Activated T-cell treated with anti-CD3 and anti-CD28 coated beads, Interleukin-2, amount 50 U/mL, for 72 hours (primary cell): ENCODE measurements at places on chromosomes 7 and 10. TPM values are rescaled to one million over a fixed set of nuclear protein-coding genes. Genes with fewer than 3 reads are reported as not detected.

The TRA2A gene
- total RNA-seq, result 97.3 TPM

DNA sequence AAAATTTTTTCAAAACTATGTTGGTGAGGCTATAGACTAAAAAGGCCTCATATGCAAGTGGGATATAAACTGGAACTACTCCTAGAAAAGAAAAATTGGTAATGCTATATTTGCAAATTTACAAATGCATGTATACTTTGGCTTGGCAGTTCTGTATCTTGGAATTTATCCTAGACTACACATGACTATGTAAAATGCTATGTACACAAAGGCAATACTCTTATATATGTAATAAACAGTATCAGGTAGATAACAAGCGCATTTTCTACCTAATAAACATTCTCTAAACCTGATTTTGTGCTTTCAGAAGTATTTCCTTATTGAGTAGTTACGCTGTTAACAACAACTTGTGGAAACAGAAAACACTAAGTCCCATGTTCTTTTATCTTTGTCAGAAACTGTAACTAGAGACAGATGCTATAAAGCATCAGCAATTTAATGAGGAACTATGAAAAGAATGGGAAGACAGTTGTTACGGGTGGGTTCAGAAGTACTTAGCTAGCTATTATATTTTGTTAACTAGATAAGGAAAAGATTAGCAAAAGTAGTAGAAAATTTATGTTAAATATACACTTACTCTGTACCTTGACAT is 107.8 kb downstream of the ARHGAP12 start:
- H3K4me3 ChIP-seq, result no peak overlapping the region
- no peaks in the 10 kb centered on the region for H3K36me3 ChIP-seq
- no peaks in the 10 kb centered on the region for H3K4me1 ChIP-seq
- no peak overlapping the region for H3K27ac ChIP-seq
- DNase-seq, result no peak

- peaks cover 5% of the 10 kb centered on the region for H3K36me3 ChIP-seq
- no peak overlapping the region for H3K4me3 ChIP-seq
- H3K27ac ChIP-seq, result no peak overlapping the region
- H3K4me1 ChIP-seq, result peaks cover 48% of the 10 kb centered on the region
- DNase-seq, result no peak
- H3K27me3 ChIP-seq, result no peaks in the 10 kb centered on the region
Observed at GRCh38 chr7:135936497-135937217, 40.5 kb downstream of the MTPN start.

DNA sequence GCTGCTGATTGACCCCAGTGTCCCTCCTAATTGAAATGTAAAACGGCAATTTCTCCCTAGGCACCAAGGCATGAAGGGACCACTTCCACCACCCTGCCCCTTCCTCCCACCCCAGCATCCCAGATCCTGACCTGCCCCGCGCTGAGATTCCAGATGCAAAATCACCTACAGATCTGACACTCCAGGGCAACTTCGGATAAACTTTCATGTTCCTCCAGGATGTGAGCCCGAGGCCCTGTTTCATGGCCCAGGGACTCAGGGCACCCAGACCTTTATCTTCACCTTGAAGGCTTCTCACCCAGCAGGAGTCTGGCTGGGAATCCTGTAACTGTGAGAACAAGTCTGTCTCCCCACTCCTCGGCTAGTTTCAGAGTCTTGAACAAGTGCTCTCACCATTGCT is 361.8 kb downstream of the PLXNA4 start:
- no peaks in the 10 kb centered on the region for H3K4me1 ChIP-seq
- no peak for DNase-seq
- no peaks in the 10 kb centered on the region for H3K36me3 ChIP-seq
- H3K4me3 ChIP-seq, result no peak overlapping the region
- H3K27me3 ChIP-seq, result no peaks in the 10 kb centered on the region

The TRIM73 gene
- total RNA-seq, result 12.1 TPM

The GALNT17 gene
- total RNA-seq, result not detected

DNA sequence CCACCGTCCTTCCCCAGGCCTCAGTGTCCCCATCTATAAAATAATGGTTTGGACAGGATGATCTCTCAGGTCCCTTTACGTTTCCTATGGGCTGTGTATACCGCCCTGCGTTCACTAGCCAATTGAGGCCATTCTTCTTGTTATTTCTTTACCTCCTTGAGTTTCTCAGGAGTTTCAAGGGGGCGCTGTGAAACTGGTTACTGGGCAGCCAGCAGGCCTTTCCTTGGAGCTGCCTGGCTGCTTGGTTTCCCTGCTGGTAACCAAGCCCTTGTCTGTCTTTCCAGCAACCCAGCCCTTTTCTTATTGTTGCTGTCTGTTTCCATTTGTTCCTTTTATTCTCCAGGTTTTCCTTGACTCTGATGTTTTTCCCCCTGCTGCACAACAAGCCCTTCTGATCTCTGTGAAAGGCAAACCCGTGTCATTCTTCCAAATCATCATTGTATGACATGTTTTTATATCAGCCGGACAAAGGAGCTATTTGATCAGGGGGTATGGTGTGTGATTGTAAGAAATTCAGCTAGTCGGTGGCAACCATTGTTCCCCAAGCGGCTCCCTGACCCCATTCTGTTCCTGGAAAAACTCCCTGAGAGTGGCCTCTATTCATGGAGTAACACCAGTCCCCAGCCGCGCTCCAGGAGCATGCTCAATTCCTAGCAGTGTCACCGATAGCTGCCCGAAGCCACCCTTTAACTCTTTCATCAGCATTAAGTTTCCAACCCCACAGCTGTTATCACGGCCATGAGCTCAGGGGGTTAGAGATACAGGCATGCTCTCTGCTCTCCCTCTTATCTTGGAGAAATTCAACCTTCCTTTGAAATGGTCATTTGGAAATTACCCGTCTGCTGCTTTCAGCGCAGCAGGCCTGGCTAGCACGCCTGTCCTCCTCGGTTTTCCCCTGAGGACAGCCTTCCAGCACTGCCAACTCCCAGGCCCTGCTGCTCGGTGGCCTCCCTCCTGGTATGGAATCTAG is 26.6 kb downstream of the FGF8 start:
- H3K36me3 ChIP-seq, result no peaks in the 10 kb centered on the region
- no peaks in the 10 kb centered on the region for H3K4me1 ChIP-seq

The RAMP3 gene
- 0.50 TPM for total RNA-seq

DNA sequence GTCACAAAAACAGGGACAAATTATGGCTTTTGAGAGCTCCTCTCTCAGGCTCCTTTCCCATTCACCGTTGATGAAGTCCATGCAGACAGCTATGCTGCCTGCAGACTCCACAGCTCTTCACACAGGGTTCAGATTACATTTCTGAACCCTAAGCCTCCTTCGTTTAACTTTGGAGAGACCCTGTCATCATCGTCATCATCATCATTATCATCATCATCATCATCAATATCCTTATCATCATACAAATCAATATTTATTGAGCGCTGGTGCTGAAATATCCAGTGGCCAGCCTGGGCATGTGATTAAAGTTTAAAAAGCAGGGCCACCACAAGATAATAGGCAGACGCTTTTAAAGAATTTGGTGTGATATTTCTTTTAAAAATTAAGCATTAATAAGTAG is 66.6 kb downstream of the FRMPD2 start:
- peaks cover 14% of the 10 kb centered on the region for H3K4me1 ChIP-seq
- no peak for DNase-seq
- H3K4me3 ChIP-seq, result no peak overlapping the region
- H3K36me3 ChIP-seq, result no peaks in the 10 kb centered on the region
- no peak overlapping the region for H3K27ac ChIP-seq
- peaks cover 5% of the 10 kb centered on the region for H3K27me3 ChIP-seq

GRCh38 chr10:116536810-116537209 is 8.9 kb upstream of the PNLIP start:
- no peak for DNase-seq
- peaks cover 7% of the 10 kb centered on the region for H3K36me3 ChIP-seq
- peaks cover 6% of the 10 kb centered on the region for H3K27me3 ChIP-seq
- no peak overlapping the region for H3K27ac ChIP-seq
- no peak overlapping the region for H3K4me3 ChIP-seq
- no peaks in the 10 kb centered on the region for H3K4me1 ChIP-seq

DNA sequence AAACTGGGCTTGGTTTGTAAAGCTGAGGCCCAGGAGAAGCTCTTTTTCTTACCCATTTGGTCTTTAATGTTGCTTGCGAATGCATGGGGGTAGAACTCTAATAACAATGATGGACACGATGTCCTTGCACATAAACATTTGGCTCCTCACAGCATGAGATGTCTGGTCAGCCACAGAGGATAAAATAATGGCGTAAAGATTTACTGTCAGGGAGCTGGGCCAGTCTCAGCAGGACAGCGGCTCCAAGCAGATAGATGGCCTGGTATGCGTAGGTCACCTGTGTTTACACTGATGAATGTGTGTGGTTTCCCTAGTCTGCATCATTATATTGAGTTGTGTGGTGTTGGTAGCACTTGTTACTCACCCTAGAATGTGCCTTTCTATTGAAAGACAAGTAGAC is 537.4 kb downstream of the CNTNAP2 start:
- H3K4me3 ChIP-seq, result no peak overlapping the region
- DNase-seq, result no peak
- H3K27me3 ChIP-seq, result no peaks in the 10 kb centered on the region

DNA sequence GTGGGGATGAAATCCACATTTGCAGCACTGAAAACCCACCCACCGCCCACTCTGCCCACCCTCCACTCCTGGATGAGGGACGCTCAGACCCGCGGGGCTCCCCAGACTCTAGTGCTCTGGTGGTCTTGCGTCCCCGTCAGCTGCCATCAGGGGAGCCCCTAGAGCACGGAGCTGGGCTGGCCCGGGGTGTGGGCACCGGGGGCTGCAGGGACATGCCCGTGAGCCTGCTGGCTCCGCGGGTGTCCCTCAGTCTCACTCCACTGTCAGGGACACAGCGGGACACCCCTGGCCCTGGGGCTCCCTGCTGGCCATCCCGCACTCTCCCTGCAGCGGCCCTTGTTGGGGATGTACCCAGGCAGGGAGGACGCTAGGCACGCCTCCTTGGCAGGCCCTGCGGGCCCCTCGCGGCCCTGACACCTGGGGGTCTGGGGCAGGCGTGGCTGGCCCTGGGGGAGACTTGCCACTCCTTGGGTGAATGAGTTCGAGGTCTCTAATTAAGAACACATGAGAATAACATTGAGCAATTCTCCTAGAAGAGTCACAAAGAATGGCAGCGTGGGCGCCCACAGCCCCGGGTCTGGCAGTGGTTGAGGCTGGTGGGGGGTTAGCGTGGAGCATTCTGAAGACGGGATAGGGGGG is 64.2 kb downstream of the CFAP46 start:
- no peaks in the 10 kb centered on the region for H3K36me3 ChIP-seq
- H3K27ac ChIP-seq, result no peak overlapping the region
- peaks cover 20% of the 10 kb centered on the region for H3K27me3 ChIP-seq
- no peak overlapping the region for H3K4me3 ChIP-seq

DNA sequence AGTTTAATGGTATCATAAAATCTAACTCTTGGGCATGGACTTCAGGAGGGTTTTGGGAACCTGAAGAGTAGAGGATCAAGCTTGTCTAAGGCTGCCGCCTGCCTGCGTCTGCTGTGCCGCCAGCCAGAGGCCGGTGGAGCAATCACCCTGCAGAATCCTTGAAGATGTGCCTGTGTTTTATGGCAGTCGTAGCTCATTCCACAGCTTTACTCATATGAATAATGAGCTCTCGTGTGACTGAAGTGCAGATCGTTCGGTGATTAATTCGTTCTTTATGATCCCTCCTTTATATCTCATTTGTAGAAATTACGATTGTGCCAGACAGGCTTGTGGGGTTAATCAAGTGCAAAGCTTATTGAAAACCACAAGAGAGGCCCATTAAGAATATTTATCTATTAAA is 100.8 kb downstream of the ACTR3B start:
- H3K27me3 ChIP-seq, result no peaks in the 10 kb centered on the region
- no peak for DNase-seq
- no peak overlapping the region for H3K4me3 ChIP-seq
- no peaks in the 10 kb centered on the region for H3K4me1 ChIP-seq
- no peaks in the 10 kb centered on the region for H3K36me3 ChIP-seq

The SLC13A4 gene
- total RNA-seq, result not detected

The IQCE gene
- 12.2 TPM for total RNA-seq

GRCh38 chr10:49600781-49601400 is 9.2 kb upstream of the SLC18A3 start:
- no peaks in the 10 kb centered on the region for H3K36me3 ChIP-seq
- DNase-seq, result no peak
- H3K4me1 ChIP-seq, result no peaks in the 10 kb centered on the region
- no peak overlapping the region for H3K4me3 ChIP-seq
- peaks cover 41% of the 10 kb centered on the region for H3K27me3 ChIP-seq

DNA sequence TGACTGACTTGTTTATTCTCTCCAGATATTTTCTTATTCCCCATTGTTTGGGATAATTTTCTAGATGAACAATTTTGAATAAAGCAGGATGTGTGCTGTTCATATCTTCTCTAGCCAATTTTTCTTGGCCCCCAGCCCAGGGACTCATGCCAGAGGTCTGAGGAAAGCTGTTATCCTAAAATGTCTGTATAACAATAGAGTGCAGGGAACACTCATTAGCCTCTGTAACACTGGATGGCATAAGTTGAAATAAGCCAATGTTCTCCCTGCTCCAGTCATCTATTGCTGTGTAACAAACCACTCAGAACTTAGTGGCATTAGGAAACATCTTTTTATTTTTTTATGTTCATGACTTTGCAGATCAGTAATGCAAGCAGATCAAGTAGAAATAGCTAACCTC is 121.7 kb upstream of the TRIM24 start:
- H3K4me3 ChIP-seq, result no peak overlapping the region
- H3K27ac ChIP-seq, result no peak overlapping the region
- H3K36me3 ChIP-seq, result peaks cover 2% of the 10 kb centered on the region
- no peak for DNase-seq
- H3K27me3 ChIP-seq, result no peaks in the 10 kb centered on the region

DNA sequence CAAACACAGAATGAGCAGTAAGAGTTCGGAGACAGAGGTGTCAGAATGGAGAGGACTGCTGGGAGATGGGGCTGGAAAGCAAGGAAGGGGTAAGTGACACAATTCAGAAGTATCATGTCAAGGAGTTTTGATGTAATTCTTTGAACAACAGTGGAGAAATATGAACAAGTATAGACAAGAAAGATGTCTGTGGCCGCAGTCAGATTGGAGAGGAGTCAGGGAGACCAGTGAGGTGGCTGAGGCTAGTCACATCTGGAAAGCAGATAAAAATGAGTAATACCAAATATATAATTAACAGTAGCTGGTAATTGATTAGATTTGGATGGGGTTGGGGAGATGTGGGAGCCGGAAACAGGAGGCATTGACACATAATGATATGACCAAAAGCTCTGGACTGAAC is 540.9 kb downstream of the SUGCT start:
- H3K36me3 ChIP-seq, result no peaks in the 10 kb centered on the region
- DNase-seq, result no peak
- no peaks in the 10 kb centered on the region for H3K27me3 ChIP-seq
- no peak overlapping the region for H3K27ac ChIP-seq

The C7orf57 gene
- 0.56 TPM for total RNA-seq

DNA sequence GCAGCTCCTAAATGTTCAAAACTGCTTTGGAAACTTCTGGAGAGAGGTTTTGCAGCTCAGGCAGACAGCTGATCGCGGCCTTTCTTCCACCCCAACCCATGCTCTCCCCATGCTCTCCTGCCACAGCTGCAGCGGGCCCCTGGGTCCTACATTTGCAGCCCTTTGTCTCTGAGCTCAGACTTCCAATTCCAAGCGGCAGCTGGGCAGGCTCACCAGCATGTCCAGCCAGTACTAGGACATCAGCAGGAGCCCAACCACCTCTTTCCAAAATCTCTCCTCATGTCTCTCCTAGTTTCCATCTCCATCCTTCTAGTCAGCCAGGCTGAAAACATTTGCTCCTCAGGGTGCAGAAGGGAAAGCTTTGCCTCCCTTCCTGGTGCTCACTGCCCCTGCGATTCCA is 6.0 kb downstream of the LEP start:
- no peak overlapping the region for H3K27ac ChIP-seq
- no peak for DNase-seq
- H3K36me3 ChIP-seq, result no peaks in the 10 kb centered on the region
- H3K27me3 ChIP-seq, result peaks cover 23% of the 10 kb centered on the region
- H3K4me1 ChIP-seq, result no peaks in the 10 kb centered on the region
- H3K4me3 ChIP-seq, result no peak overlapping the region
